ENCODE measurements at places on chromosomes 5 and 9. TPM values are rescaled to one million over a fixed set of nuclear protein-coding genes. Genes with fewer than 3 reads are reported as not detected.
A peak's percentile ranks its signal among the peaks of the same experiment; 100 is the strongest.

DNA sequence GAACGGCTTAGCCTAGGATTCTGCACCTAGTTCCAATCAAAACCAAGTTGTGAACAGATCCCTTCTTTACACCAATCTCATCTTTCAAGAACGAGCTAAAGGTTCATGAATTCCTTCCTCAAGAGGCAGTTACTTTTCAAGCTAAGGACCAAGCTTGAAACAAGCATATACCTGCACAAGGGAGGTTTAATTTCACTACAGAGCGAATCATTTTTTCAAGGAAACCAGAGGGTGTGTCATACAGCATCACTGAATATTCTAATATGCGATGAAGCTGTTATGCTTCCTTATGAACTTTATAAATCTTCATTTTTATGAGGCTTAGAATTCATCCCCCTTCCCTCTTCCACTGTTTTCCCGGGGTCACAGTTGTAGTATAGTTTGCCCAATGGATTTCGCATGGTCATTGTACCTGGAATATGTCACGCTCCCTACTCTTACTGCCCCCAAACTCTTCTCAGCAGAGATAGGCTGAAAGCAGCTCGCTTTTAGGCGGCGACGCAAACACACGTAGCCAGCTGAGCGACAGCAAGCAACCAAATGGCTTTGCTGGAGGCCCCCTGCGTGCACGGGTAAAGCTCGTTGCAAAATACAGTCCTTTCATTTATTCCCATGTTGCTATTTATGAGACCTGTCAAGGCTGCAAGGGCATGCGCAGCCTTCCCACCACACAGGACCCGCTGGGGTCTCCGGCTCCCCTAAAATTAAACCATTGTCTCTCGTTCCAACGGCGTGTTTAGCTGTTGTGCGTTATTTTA is 832 bp downstream of the LMBRD2 start:
- H3K4me1 ChIP-seq = peaks cover 59% of the 10 kb centered on the region
- peak overlapping the region; percentile 97 for H3K4me3 ChIP-seq
- no peak for DNase-seq
- peak overlapping the region; percentile 90 for H3K27ac ChIP-seq
- peaks cover 15% of the 10 kb centered on the region for H3K36me3 ChIP-seq

FAM200C gene
- 4.9 TPM for total RNA-seq

DNA sequence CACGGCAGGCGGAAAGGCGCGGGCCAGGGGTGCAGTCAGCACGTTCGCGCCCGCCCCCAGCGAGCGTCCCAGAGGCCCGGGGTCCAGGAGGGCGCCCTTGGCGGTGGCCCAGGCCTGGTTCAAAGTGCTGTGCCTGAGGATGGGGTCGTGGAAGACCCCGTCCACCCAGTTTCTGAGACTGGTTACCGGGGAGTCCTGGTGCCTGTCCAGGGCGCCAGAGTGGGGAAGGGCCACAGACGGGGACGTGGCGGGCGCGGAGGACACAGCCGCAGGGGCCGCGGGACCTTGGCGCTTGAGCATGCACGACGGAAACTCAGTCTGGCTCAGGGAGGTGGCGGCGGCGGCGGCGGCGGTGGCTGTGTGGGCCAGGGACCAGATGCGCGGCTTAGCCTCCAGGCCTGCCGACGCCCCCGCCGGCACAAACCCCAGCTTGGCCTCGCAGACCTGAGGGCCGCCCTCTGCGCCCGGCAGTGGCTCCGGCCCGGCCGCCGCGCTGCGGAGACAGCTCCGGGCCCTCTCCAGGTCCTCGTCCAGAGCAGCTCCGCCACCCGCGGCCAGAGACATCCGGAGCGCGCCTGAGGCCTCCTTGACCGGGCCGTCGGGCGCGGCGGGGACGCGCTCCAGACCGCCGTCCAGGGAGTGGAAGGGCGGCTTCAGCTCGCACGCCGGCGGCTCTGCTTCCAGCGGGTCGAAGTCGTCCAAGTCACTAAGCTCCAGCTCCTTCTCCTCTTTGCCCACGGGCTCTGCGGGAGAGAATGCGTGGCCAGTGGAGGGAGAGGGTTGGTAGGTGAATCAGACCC is 4.5 kb downstream of the IRX4 start:
- peaks cover 23% of the 10 kb centered on the region for H3K36me3 ChIP-seq
- no peak for DNase-seq
- H3K4me3 ChIP-seq = no peak overlapping the region
- H3K27me3 ChIP-seq = peaks cover 99% of the 10 kb centered on the region
- H3K27ac ChIP-seq = no peak overlapping the region

AJM1 gene
- 7.7 TPM for total RNA-seq

GRCh38 chr9:4365055-4365454 is 65.2 kb upstream of the GLIS3 start:
- H3K36me3 ChIP-seq = no peaks in the 10 kb centered on the region
- DNase-seq = no peak
- H3K27me3 ChIP-seq = no peaks in the 10 kb centered on the region
- no peak overlapping the region for H3K27ac ChIP-seq
- no peaks in the 10 kb centered on the region for H3K4me1 ChIP-seq
- H3K4me3 ChIP-seq = no peak overlapping the region

GRCh38 chr5:169921384-169921783 is 58.9 kb downstream of the INSYN2B start:
- H3K4me3 ChIP-seq = no peak overlapping the region
- DNase-seq = no peak
- H3K27me3 ChIP-seq = peaks cover 9% of the 10 kb centered on the region
- no peaks in the 10 kb centered on the region for H3K36me3 ChIP-seq

DNA sequence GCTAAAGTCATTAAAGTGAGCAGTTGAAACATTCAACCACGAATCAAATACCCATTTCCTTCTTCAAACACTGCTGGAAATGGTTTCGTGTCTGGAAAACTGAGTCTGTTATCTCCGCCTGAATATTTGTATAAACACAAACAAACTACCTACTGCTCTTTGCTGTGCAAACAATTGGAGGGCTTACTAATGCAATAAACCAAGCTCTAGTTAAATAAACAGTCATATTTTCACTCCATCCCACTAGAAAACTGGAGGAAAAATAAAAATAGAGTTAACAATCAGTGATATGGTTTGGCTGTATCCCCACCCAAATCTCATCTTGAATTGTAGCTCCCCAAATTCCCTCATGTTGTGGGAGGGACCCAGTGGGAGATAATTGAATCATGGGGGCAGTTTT is 397.6 kb downstream of the RASEF start:
- peaks cover 4% of the 10 kb centered on the region for H3K27me3 ChIP-seq
- H3K27ac ChIP-seq = no peak overlapping the region
- DNase-seq = no peak
- no peak overlapping the region for H3K4me3 ChIP-seq
- no peaks in the 10 kb centered on the region for H3K36me3 ChIP-seq

DNA sequence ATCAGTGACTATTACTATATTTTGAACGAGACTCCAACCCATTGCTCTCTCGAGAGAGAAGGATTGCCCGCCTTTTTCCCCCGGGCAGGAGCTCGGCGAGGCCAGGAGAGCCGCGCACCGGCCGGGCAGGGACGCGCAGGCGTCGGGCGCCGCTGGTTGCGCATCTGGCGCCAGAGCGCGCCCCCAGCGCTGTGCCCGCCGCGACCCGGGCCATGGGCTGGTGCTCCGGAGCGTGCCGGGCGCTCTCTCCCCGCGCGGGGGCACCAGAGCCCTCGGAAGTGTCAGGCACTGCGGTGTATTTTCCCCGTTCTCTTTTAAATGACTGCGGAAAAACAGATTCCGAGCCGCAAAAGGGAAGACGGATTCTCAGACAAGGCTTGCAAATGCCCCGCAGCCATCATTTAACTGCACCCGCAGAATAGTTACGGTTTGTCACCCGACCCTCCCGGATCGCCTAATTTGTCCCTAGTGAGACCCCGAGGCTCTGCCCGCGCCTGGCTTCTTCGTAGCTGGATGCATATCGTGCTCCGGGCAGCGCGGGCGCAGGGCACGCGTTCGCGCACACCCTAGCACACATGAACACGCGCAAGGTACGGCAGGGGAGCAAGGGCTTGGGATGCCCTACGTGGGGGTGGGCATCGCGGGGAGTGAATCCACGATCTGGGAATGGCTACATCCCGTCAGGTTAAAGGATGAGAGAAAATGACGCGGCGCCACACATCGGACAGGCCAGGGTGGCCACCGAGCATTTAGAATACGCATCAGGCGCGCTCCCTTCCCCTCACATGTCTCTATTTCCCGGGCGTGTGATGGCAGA is 1.1 kb upstream of the NTRK2 start:
- H3K27me3 ChIP-seq = peaks cover 69% of the 10 kb centered on the region
- H3K4me1 ChIP-seq = peaks cover 34% of the 10 kb centered on the region
- H3K27ac ChIP-seq = peak overlapping the region; percentile 61
- H3K4me3 ChIP-seq = peak overlapping the region; percentile 69

DNA sequence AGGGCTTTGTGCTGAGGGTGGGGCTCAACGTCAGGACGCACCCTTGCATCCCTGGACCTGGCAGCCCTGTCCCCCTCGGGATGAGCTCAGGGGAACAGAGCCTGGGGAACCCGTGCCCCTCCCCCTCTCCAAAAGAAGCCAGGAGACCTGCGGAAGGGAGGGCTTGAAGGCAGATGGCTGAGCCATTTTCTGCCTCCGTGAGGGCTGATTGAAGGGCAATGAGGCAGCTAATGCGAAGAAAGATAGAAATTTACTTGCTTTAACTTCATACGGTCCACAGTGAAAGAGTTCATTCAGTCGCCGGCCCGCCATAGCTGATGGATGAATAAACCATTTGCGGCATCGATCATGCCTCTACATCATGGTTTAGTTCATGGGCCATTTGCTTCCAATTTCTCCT is 28.8 kb downstream of the ASS1 start:
- no peak overlapping the region for H3K4me3 ChIP-seq
- peaks cover 46% of the 10 kb centered on the region for H3K36me3 ChIP-seq
- H3K27ac ChIP-seq = no peak overlapping the region
- H3K4me1 ChIP-seq = no peaks in the 10 kb centered on the region
- no peaks in the 10 kb centered on the region for H3K27me3 ChIP-seq

DNA sequence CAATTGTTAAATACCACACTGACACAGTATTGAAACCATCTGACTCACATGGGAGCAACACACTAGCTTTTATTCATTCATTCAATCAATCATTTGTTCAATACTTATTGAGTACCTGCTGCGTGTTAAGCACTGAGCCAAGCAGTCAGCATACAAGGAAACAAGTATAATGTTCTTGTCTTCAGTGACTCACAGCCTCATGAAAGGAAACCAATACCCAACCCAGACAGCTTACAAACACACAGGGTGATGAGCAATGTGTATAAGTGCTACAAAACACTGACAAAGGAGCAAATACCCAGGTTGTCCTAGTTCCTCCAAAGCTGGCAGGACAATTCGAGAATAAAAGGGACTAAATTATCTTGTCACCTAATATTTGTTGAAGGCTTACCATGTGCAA is 67.6 kb upstream of the RASEF start:
- H3K27me3 ChIP-seq = no peaks in the 10 kb centered on the region
- no peak for DNase-seq
- no peak overlapping the region for H3K27ac ChIP-seq

GRCh38 chr9:2966565-2967300 is 122.8 kb upstream of the PUM3 start:
- H3K4me3 ChIP-seq = no peak overlapping the region
- no peak overlapping the region for H3K27ac ChIP-seq
- no peak for DNase-seq
- H3K27me3 ChIP-seq = no peaks in the 10 kb centered on the region
- no peaks in the 10 kb centered on the region for H3K36me3 ChIP-seq

- H3K36me3 ChIP-seq = no peaks in the 10 kb centered on the region
- no peak overlapping the region for H3K4me3 ChIP-seq
- no peaks in the 10 kb centered on the region for H3K27me3 ChIP-seq
- peaks cover 17% of the 10 kb centered on the region for H3K4me1 ChIP-seq
Measured at GRCh38 chr9:127300886-127301447, 36.4 kb downstream of the GARNL3 start.

DNA sequence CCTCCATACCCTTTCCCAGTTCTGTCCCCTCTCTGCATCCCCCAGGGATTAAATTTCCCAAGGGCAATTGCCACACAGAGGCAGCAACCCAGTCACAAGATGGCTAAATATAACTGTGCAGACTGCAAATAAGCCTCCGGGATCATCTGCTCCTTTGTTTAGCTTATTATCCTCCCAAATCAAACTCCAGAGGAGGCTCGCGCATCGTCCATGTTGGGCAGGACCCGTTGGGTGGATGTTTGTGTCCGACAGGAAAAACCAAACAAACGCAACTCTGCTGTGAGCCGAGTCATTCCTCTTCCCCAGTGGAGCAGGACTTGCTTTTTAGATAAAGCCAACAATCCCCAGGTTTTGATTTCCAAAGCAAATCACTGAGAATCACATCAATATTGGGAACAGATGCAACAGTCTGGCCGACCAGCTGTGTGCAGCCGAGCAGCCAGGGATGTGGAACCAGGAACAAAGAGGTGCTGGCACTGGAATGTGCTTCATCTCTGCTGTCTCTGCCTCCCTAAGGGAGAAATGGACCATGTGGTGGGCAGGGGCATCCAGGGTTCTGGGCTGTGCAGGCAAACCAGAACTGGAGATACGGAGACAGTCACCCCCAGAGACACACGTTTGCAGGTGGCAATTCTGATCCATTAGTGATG is 89.8 kb downstream of the PTTG1 start:
- H3K4me3 ChIP-seq = no peak overlapping the region
- H3K27me3 ChIP-seq = peaks cover 39% of the 10 kb centered on the region
- no peak overlapping the region for H3K27ac ChIP-seq
- H3K4me1 ChIP-seq = peaks cover 5% of the 10 kb centered on the region

DNA sequence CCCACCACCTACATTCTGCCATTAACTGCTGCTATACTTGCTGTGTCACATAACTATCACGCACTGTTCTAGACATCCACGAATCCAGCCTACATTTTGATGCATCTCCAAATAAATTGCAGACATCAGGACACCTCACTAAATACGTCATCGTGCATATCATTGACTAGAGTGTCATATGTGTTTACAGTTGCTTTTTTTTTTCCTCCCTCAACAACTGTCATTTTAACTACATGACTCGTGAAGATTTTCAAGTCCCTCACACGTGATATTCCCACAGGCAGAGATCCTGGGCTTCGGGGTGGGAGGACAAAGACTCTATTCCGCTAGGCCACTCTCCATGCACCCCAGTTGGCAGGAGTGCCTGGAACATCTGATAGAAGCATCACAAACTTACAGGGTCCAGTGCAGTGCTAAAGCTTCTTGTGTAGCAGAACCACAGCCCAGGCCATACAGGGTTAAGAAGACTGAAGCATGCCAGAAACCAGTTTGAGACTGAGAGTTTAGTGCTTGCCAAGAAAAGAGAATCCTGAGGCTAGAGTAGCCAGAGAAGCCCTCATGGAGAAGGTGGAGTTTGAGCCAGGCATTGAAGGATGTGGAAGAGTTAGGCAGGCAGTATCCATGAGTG is 1.1 kb downstream of the PCYOX1L start:
- DNase-seq = no peak
- no peak overlapping the region for H3K4me3 ChIP-seq
- peaks cover 17% of the 10 kb centered on the region for H3K4me1 ChIP-seq
- no peak overlapping the region for H3K27ac ChIP-seq
- no peaks in the 10 kb centered on the region for H3K27me3 ChIP-seq
- peaks cover 12% of the 10 kb centered on the region for H3K36me3 ChIP-seq

PCDHB1 gene
- total RNA-seq = not detected

EIF4E1B gene
- not detected for total RNA-seq

SHB gene
- 19.4 TPM for total RNA-seq

DNA sequence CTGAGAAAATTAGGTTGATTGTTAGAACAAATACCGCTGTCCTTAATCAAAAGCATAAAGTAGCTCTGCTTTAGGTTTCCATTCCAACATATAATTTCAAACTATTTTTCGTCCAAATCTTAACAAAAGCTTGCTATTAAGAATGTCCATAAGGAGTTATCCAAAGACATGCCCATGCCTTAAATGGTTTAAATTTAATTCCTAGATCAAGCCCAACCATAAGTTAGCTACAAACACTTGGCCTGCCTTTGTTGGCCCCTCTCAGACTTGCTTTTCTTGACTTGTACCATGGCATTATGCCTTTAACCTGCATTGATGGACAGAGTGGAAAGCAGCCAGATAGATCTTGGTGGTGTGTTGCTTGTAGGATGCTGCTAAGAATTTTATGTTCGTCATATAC is 8.8 kb downstream of the GARNL3 start:
- H3K4me1 ChIP-seq = peaks cover 28% of the 10 kb centered on the region
- H3K27me3 ChIP-seq = no peaks in the 10 kb centered on the region
